ENCODE measurements at places on chromosomes 7 and 10.

DNA sequence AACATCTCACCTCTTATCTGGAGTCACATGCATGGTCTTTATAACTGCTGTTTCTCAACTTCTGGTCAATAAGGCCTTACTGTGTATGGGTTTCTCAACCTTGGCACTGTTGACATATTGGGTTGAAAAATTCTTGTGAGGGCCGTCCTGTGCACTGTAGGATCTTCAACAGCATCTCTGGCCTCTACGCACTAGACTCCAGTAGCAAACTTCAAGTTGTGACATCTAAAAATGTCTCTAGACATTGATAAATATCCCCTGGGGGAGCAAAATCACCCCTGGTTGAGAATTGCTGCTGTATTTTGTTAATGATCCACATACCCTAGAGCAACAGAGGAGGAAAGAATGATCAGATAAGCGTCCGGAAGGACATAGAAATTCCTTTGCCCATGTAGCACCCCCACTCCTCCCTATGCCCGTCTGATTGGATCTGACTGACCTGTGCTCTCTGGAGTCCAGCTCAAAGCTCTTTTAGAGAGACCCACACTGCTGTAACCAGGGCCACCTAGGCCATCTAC lies 423.5 kb upstream of the ZMIZ1 start:
- no peak for DNase-seq

DNA sequence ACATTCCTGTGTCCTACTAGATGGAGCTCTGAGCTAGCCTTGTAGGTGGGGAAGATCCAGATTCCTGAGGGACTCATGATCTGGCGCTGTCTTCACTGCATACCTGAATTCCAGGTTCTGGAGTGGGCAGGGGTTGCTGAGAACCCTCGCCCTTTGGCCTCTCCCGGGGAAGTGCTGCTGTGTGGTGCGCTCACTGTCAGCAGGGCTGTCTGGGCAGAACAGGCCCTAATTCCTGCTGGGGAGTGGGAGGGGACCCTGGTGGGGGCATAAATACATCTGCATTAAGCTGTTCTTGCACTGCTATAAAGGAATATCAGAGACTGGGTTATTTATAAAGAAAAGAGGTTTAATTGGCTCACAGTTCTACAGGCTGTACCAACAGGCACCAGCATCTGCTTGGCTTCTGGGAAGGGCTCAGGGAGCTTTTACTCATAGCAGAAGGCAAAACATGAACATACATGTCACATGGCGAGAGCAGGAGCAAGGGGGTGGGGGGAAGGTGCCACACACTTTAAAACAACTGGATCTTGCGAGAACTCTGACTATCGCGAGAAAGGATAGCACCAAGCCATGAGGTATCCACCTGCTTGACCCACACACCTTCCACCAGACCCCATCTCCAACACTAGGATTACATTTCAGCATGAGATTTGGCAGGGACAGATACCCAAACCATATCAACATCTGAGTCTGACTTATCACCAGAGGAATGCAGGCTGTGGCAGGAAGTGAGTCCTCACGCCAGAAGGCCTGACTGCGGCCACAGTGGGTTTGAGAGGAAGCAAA lies 115.0 kb downstream of the ADCY1 start:
- DNase-seq = no peak

DNA sequence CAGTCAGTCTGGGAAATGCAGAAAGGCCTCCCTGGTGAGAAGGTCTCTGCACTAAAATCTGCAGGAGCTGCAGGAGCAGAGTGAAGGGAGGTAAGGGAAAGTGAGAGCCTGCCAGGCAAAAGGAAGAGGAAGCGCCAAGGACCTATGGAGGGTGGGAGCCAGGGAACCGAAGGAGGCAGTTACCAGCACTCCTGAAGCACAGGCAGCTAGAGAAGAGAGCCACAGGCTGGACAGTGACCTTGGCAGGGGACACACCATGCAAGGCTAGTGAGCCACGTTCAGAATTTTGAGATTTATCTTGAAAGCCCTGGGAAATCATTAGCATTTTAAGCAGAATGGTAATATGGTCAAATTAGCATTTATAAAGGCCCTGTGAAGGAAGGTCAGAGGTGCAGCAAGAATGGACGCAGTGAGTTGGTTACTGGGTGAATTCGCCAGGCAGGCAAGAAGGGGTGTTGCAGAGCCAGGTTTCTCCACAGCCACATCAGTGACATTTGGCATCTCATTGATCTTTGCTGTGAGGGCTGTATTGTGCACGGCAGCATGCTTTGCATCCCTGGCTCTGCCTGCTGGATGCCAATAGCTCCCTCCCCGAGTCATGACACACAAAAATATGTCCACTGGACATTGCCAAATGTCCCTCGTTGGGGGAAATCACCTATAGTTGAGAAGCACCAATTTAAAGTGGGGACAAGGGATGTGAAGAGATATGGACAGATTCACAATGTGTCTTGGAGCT lies 54.7 kb upstream of the LANCL2 start:
- no peak for DNase-seq

- no peak for DNase-seq
These were observed 11.1 kb upstream of the SDK1 start for GRCh38 chr7:3289996-3290395.

DNA sequence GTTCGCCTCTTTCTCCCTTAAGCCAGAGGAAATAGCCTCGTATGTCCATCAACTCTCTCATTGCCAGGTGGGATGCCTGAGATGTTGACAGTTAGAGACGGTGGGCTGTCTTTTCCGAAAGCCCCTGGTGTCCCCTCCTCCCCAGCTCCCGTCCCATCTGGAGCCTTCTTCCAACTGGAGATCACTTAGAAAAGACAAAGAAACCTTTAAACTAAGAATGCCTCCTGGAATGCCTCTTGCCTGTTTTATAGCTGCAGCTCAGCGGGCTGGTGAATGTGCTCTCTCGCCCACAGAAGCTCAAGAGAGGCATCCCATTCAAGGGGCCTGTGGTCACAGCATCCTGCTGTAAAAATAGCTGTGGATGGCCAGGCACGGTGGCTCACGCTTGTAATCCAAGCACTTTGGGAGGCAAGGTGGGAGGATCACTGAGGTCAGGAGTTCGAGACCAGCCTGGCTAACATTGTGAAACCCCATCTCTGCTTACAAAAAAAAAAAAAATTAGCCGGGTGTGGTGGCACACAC lies 5.2 kb upstream of the MYL10 start:
- no peak for DNase-seq

GRCh38 chr7:79245623-79246249 lies 207.7 kb downstream of the MAGI2 start:
- DNase-seq = no peak

- no peak for DNase-seq
These were observed 110.6 kb downstream of the OAT start for GRCh38 chr10:124308056-124308645.

GRCh38 chr10:1522237-1522636 lies 215.1 kb downstream of the ADARB2 start:
- no peak for DNase-seq

GRCh38 chr7:88217675-88218428 lies 2.0 kb downstream of the SRI start:
- no peak for DNase-seq

DNA sequence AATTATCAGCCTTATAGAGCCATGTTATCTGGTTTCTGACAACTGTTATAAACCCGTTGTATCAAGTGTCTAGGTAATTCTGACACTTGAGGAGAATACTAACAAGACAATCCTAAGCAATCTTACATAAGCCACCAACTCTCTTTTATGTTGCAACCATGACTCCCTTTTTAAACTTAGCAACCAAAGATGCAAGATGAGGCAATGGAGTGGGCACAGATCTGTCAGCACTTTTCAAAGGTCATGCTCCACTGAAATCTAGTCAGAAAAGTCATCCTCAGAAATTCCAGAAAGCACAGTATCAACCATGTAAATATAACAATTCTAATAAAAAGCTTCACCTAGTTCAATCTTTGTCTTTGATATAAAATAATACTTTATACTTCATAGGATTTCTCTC lies 77.0 kb upstream of the SEMA3A start:
- DNase-seq = no peak

DNA sequence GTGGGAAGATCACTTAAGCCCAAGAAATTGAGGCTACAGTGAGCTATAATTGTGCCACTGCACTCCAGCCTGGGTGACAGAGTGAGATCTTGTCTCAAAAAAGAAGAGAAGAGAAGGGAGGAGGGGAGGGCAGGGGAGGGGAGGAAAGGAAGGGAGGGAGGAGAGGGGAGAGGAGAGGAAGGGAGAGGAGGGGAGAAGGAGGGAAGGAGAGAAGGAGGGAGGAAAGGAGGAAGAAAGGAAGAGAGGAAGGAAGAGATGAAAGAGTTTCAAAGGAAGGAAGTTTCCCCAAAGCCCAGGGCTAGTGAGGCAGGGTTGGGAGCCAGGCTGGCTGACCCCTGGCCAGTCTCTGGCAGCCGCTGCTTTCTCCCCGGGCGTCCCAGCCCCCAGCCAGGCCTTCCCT lies 32.6 kb downstream of the EPHB4 start:
- DNase-seq = no peak

GRCh38 chr7:33410266-33410665 lies 280.9 kb downstream of the BBS9 start:
- no peak for DNase-seq

DNA sequence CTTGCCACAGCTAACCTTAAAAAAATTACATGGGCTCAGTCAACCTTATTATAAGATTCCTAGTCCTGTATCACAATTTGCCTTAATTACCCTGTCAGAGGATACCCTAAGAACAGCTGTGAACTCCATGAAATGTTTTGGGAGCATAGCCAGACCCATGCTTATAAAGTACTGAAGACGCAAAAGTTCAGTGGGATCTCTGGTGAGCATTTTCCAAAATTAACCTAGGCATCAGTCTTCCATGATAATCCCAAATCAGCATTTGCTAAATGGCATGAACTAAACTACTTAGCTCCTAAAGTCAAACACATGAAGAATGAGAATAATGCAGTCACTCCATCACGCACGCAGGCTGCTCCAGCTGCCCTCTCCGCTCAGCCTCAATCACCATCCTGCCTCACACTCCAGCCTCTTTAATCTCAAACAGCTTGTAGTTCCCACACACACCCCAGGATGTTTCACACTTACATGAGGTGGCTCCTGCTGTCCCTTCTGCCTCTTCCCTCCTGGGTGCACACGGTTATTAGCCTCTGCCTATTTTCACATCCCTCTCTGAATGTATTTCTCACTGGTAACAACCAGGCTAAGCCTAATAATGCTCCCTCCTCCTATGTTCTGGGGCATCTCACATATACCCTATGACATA lies 15.3 kb downstream of the IGF2BP3 start:
- DNase-seq = no peak

GRCh38 chr10:44392420-44392819 lies 7.5 kb upstream of the CXCL12 start:
- DNase-seq = no peak

- DNase-seq = no peak
These were observed 59.1 kb downstream of the ARMC3 start for GRCh38 chr10:22986771-22987542.

GRCh38 chr10:72370201-72370722 lies 15.5 kb upstream of the DNAJB12 start:
- DNase-seq = no peak

GRCh38 chr7:107230334-107230733 lies 61.5 kb downstream of the HBP1 start:
- DNase-seq = no peak

DNA sequence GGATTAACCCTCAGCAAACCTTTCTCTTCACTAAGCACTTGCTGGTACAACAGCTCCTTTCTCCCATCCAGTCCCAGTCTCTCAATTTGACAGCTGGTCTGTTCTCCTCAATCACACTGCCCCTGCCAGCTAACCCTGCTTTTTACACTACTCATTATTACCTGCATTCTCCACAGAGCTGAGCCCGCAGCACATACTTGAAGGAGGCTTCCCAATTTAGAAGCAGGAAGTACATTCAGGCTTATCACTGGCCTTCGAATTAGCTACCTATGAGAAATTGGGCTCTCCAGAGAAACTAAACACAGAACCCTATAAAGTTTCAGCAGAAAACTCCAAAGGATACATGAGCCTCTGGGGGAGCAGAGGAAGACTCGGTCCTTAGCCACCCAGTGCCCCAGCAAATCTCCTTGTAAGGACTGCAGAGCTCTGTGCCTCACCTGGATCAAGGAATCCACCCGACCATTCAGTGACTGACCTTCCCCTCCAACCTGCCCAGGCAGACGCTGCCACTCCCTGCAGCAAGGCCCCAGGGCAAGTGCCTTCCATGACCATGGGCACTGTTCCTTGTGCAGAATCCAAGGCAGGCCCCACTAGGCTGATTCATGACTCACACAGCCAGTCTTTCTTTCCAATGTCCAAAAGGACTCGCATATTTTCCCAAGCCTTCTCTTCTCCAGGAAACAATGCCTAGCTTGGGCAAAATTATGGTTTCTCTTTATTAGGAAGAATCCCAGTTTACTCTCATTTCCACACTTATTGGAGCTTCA lies 68.0 kb downstream of the VOPP1 start:
- DNase-seq = no peak

DNA sequence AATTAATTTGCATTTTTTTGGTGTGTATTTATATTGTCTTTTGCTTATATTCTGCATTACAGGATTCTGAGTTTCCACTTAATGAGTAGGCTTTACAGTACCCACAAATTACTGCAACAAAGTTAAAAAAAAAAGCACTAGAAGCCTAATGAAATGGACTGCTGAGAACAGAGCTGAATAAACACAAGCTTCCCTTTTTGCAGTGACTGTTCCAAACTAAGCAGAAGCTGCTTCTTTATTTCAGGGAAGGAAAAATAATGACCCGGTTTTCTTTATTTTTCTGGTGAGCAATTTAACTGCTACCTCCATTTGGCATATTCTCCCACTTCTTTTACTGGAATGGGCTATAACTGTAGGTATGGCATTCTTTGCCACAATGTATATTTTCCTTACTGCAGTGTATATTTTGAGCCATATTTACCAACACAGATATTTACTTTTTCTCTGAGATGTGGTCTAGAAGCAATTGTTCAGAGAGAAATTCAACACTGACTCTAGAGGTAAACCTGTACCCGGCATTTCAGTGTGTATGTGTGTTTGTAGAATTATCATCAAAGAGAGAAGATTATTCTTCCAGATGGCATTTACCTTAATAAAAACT lies 56.9 kb downstream of the HDAC9 start:
- no peak for DNase-seq

DNA sequence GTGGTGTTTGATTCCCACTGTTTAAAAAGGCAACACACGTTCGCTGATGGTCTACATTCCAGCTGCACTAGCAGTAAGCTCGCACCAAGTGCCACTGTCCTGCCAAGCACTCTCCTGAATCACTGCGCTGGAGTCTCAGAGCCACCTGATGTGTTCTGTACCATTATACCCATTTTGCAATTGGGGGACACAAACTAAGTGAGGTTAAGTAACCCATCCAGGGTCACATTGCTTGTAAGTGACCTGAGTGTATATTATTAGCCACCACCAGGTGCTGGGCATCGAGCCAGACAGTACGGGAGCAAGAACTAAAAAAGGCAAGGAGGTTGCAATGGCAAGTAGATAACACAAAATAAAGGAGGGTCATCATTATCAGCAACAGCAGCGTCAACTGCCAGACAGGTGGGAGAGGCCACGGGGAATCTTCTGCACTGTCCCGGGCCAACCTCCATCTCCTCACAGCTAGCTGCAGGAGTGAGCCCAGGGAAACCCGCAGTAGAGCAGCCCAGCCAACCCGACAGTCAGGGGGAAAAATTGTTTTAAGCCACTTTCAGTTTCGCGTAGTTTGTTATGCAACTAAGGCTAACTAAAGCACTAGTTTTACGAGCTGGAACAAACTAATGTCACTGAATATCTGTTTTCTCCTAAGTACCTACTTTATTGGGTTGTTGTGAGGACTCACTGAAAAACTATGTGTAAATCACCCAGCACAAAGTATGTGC lies 712 bp upstream of the CPVL start:
- DNase-seq = no peak
